ENCODE measurements at places on chromosomes 16 and 17. TPM values are rescaled to one million over a fixed set of nuclear protein-coding genes. Genes with fewer than 3 reads are reported as not detected.

Gene CARD14
- total RNA-seq, result not detected

Gene KRTAP2-1
- total RNA-seq, result not detected

Gene AATK
- total RNA-seq, result under 0.01 TPM

Gene KRTAP9-8
- not detected for total RNA-seq

Gene MT3
- total RNA-seq, result not detected

GRCh38 chr17:61805399-61805798 lies 57.9 kb downstream of the BRIP1 start:
- DNase-seq, result peak; percentile 34

DNA sequence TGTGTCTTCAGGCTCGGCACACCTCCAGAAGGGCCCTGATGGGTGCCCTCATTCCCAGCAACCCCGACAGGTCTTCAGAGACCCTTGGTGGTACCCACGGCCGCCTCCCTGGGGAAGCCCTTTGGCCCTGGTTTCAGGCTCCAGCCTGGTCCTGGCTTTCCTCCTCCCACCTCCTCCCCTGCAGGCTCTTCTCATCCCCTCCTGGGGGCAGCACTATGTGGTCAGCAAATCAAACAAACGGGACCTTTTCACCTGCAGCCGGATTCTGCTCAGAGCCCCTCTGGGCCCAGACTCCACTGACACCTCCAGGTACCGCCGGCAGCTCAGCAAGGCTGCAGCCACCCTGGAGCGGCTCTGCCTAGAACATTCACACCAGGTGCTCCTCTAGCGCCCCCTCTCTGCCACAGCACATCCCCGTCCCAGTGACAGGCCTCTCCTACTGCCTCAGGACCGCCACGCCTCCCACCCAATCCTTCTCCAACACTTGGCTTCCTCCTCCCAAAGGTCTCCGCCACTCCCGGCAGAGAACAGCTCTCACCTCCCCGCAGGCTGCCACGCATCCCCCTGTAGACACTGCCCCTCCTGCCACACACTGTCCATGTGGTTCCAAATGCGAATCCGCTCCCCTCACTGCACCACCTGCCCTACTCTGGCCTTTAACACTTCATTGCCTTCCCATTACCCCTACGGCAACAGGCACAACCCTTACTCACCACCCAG lies 12.0 kb downstream of the CORO7 start:
- DNase-seq, result peak; percentile 49

GRCh38 chr16:89700649-89701424 lies 668 bp downstream of the SPATA2L start:
- peak; percentile 56 for DNase-seq

GRCh38 chr17:65553009-65553645 lies 8.3 kb downstream of the AXIN2 start:
- peak; percentile 71 for DNase-seq
